ENCODE measurements at places on chromosomes 1 and 21.

DNA sequence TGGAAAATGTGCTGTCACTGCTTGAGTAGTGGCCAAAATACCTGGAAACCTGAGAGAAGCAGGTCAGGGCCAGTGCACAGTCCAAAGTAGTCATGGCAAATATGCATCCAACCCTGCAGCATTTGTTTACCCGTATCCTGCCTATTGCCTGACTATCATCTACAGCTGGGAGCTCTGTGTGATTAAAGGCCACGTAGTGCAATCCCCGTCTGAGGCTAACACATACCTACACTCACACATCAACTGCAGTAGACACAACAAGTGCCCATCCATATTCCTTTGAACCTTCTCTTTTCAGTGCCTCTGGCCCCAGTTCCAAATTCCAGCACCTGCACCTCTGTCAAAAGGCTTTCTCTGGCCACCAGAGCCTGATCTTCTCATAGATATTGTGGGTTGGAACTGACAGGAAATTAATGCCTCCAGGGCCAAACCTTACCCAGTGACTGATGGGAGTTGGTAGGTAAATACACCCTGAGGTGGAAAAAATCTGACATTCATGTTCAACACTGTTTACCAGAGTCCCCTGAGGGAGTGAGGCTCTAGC is 383.0 kb downstream of the SETD4 start:
- no peak for DNase-seq

DNA sequence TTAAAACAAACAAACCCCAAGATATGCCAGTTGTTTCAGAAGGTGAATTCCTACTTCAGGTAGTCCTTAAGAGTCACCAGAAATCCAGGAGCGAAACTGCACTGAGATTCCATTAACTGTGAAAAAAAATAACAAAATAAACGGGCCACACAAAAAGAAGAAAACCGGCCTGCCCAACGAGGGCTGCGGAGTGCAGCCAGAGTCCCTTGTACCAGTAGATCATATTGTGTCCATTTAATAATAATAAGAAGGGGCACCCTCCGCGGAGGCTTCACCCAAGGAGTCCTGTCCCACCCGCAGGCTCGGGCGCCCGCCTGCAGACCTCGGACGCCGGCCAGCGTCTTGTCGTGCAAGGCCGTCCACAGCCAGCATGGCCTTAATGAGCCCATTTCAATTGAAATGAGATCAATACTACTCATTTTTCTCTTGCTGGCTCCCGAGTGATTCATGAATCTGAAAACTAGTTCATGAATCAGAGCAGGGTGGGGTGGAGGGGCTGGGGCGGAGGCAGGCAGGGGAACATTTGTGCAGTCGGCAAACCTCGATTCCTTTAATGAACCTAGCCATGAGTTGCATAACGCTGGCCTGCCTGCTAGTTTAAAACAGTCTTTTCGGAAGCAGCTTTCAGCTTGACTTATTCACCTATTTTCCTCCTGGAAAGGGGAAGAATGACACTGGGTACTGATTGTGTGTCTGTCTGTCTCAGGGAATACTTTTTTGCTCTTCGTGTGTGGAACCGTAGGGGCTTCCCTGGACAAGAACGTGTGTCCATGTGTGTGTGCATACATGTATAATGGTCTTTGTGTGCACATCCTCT is 113.1 kb upstream of the IRF2BP2 start:
- no peak for DNase-seq

GRCh38 chr1:151238467-151238739 is 16.1 kb upstream of the PSMD4 start:
- DNase-seq = no peak

DNA sequence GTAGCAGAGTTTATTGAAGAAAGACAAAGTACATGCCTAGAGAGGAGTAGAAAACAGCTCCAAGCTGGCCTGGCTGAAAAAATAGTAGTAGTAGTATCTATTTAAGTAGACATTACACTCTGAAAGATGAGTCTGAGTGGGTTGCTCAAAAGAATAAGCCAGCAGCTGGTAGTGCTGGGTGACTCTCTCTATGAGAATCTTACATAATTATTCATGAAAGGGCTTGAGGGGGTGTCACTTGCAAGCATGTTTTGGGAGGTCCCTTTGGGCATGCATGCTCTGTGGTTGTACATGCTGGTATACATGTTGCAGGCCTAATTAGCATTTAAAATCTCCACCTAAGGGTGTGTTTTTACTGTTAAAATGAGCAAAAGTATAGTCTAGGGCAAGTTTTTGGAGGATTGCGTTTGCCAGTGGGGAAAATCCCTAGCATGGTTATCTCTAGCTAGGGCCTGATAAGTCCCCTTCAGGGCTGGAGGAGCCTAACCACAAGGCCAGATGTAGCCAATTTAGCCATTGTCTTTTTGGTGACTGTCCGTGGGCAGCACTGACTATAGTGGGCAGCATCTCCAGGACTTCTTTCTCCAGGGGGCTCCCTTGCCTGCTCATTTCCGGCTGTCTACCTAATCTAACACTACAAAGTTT is 11.0 kb upstream of the FCGR2A start:
- no peak for DNase-seq

DNA sequence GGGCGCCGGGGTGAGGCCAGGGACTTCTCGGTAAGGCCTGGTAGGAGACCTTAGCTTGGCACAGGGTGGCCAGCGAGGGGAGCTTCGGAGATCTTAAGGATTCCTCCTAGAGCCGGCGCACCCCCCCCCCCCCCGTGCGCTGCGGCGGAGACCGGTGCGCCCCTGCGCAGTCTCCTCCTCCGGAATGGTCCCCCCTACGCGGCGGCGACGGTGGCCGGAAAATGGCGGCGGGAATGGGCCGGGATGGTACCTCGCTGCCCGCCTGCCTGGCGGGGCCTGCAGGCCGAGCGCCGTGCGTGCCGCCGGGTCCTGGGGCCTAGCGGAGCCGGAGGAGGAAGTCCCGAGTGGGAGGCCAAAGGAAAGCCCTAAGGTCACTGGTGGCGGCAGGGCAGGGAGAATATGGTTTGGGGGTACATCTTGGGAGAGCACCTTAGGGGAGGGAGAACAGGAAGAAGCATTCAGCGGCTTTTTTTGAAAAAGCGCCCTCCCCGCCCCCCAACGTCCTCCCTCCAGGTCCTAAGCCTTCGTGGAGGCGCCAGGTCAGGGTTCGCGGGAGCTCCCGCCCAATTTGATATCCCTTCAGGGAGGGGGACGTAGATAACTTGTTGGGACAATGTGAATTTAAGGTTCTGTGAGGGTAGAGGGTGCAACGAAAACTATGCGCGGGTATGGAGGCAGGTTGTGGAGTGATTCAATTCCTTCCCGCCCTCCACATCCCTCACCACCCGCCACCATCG is 429 bp downstream of the SRRM1 start:
- DNase-seq = peak; percentile 9

- DNase-seq = no peak
These were observed 1656.0 kb downstream of the MRPL39 start for GRCh38 chr21:23951251-23951650.

DNA sequence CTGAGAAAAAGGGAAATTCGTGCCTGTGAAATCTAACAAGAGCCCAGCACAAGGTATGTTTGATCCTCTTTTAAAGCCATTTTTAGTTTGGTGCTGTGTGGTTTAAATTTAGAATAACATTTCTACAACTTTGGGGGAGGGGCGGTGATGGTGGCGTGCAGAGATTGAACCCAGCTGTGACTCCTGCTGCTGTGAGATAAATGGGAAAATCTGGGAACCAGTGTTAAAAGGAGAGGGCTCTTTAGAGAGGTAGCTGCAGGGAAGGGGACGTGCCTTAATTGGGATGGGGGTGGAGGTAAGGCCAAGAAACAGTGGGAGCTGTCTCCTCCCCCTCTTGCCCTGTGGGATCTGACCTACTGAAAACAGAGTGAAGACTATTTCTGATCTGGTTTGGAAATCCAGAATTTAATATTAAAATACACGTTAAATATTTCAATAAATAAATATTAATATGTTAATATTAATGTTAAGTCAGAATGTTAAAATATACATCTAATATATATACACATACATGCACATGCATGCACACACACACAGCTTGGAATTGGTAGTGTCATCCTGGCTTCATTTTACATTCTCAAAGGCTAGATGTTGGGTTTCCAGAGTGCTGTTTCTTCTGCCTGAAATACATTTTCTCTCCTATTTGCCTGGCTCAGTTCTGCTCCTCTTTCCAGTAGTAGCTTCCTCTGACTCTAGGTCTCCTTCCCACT is 30.1 kb upstream of the DNAJC6 start:
- DNase-seq = no peak

- DNase-seq = no peak
These were observed 51.1 kb downstream of the AGPAT3 start for GRCh38 chr21:43916076-43916475.

DNA sequence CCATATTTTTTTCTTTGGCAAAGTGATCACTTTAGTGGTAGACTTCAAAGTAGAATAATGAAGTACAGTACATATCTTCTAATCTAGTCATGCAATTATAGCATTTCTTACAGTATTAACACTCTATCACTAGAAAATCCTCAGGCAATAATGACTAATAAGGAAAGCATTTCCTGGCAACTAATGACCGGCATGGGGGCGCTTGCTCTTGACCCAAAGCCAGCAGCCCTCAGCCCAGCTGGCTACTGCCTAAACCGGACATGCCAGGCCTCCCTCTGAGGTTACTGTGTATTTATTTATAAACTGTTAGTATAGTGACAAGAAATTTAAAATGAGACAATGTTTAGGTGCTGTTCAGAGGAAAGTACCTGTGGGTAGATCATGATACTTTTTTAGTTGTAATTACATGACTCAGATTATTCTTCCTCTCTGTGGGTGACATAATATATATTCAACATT is 633.8 kb downstream of the PTPRC start:
- DNase-seq = no peak

GRCh38 chr1:31064111-31064717 is 1.3 kb downstream of the PUM1 start:
- DNase-seq = no peak

- DNase-seq = no peak
These were observed 2.1 kb upstream of the TTLL7 start for GRCh38 chr1:84000954-84001495.

GRCh38 chr1:168373869-168374268 is 93.2 kb downstream of the TBX19 start:
- DNase-seq = no peak

- no peak for DNase-seq
These were observed 2.4 kb downstream of the NPHP4 start for GRCh38 chr1:5989731-5990271.

- no peak for DNase-seq
These were observed 7.5 kb upstream of the RAB29 start for GRCh38 chr1:205782627-205783432.

DNA sequence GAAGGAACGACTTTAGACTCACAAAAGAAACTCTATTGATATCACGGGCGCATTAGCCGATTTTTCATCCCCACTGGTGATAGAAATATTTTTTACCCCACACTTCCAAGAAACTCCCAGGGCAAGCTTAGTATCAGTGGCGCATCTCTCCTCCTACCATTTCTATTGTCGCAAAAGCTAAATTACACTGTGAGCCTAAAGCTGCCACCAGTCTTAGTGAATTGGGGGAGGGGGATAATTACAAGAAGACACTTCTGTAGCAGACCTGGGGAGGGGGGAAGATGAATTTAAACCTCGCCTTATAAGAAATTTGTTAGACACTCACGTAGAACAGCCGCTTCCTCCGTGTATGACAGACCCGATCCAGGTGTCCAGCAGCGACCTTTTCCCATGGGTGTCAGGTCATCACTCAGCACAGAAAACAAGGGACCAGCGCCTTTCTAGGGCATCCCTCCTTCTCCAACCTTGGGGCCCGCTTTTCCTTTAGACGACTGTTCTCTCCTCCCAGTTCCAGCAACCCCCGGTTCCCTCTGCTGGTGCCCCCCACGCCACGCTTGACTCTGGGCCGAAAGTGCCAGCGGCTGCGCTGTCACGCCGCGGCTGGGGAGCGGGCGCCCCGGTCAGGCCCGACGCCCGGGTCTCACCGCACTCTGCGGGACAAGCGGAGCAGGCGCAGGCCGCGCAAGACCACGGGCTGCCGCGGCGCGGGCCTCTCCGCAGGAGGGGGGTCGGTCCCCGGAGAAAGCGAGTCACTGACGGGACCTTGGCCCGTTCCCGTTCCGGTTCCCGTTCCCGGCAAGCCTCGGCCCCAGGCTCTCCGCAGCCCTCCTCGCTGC is 821 bp downstream of the PHC2 start:
- no peak for DNase-seq

DNA sequence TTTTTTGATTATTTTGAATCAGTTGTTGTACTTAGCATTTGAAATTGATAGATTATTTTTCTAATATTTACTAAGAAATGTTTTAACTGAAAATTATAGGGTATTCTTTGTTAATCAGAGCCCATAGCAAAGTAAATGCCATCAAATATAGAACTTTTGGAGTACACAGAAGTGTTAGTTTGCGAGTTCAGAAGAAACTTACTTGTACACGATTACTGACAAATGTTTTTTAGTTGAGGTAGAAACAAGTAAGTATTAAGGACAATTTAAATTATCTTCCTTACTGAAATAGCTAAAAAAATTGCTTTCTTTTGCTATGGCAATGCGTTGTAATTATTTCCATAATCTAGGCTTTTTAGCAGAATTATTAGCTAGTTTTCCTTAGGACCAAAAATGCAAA is 692.2 kb downstream of the USP25 start:
- DNase-seq = no peak

- DNase-seq = no peak
These were observed 15.5 kb upstream of the AHCTF1 start for GRCh38 chr1:246947255-246947654.

GRCh38 chr1:101051688-101052638 is 26.4 kb upstream of the DPH5 start:
- DNase-seq = peak; percentile 10

- DNase-seq = peak; percentile 54
These were observed 132.2 kb downstream of the ADSS2 start for GRCh38 chr1:244319283-244320132.

GRCh38 chr1:1967151-1967550 is 36.4 kb downstream of the CFAP74 start:
- no peak for DNase-seq

DNA sequence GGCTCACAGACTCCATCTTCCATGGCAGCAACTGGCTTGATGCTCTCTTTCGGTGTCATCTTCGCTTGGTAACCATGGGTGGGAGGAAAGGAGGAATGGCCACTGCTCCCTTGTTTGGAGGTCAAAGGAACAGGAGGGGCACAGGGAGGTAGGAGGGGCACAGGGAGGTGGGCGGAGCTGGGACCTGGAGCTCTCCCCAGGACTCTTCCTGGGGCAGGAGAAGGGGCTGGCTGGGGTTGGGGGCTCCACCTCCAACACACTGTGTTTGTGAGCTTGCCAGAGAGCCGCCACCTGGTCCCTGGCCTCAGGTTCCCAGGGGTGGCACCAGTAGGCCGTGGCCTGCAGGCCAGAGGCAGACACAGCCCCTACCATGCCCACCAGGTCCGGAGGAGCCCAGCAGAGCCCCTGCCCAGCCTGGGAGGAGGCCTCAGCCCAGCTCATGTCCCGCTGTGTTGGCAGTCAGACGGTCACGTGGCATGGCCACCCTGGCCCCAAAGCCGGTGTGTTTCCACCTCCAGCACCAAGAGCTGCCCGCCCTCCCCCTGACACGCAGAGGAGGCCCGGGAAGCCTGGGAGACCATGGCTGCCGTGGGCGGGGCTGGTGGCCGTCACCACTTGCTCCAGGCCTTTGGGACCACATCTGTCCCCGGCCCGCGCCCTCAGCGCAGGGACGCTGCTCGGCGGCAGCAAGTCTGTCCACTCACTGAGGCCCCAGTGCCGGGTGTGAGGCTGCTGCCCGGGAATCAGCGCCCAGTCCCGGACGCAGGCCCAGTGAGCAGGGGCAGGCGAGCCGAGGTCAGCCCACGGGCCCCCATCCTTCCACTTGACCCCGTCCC is 73.9 kb downstream of the MORN1 start:
- DNase-seq = no peak
